ENCODE measurements at places on chromosomes 1 and 21.

DNA sequence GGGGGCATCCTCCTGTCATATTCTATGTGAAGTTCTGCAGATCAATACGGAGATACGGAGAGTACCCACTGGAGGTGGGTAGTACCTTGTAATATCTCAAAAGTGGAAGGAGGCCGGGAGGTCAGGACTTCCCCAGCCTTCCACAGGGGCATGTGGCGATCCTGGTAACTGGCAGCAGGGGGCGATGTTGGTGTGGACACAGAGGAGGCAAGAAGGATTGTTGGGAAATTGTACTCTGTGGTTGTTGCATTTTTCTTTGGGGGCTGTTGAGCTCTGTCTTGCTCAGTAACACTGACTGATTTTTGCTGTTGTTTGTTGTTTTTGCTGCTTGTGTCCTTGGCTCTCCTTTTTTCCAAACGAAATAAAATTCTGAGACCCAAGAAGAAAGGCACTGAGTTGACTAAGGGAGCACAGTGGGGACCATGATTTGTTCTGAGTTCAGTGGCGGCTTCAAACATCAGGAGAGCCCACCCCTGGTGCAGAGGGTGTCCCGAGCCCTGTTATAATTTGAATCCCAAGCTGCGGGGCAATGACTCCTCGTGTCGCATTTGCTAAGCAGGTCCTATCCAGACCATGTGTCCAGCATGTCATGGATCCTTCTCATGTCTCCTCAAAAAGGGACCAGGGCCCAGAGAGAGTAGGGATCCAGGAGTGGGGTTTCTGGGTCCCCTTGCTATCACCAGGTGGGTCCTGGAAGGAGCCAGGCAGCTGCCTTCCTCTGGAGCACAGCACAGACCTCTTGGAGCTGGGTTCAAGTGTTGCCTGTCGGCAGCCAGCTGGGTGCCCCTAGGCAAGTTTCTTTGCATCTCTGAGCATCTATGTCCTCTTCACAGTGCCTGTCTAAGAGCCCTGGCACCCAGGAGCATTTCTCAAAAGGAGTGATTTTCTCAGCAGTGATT lies 22.8 kb downstream of the LHX4 start:
- DNase-seq, result peak; percentile 32

- DNase-seq, result no peak
Observed at GRCh38 chr1:160818207-160818937, 22.4 kb downstream of the LY9 start.

GRCh38 chr21:33265664-33266049 lies 510 bp upstream of the IL10RB start:
- DNase-seq, result no peak

DNA sequence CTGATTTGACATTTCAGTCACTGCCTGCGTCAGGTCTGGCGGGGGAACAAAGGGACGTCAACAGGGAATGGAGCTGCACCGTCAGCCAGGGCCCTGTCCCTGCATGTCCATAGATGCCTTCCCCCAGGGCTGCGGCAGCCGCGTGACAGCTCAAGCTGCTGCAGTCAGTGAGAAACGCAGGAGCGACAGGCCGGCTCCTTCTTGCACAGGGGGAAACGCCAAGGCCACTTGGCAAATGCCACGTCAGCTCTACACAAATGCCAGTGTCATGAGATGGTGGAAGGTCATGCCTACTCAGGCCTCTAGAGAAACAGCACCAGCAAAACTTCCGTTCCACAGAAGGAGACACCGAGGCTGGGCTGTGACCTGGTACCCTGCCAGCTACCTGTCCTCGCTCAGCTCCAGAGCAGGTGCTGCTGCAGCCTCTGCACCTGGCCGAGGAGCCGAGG lies 37.7 kb downstream of the SYF2 start:
- no peak for DNase-seq

DNA sequence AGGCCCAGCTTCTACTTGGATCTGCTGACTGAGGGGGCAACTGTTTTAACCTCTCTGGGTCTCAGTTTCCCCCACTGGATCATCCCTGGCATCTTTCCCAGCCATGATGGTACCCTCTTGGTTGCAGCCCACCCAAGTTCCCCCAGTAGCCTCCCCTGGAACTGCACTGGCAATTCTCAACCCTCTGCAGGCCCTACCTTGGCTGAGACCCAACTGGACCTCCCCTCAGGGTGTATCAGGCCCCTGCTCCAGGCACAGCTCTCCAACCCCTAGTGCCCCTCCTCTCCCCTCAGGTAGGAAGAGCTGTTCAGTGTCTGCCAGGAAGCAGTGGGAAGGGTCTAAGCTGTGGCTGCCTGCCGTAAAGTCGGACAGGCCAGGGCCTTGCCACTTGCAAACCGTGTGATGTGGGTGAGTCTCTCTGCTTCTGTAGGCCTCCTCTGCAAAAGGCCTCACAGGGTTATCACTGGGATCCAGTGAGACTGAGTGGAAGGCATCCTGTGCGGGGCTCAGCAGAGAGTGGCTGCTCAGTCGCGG lies 32.1 kb downstream of the RHBG start:
- DNase-seq, result no peak

DNA sequence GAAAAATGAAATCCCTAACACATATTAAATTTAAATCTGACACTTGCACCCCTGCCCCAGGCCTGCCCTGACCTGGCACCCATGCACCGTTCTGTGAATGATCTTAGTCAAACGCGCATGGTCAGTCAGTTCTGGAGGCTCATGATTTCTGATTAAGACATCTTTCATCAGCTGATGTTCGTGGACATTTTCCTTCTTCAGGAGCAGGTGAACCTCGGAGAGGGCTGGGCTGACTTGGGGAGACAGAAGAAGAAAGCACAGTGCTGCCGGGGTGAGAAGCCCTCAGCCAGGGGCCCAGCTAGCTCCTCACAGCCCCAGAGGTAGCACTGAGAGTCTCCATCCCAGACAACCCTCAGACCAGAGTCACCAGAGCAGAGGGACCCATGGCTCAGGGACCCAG lies 134.5 kb upstream of the AJAP1 start:
- no peak for DNase-seq

DNA sequence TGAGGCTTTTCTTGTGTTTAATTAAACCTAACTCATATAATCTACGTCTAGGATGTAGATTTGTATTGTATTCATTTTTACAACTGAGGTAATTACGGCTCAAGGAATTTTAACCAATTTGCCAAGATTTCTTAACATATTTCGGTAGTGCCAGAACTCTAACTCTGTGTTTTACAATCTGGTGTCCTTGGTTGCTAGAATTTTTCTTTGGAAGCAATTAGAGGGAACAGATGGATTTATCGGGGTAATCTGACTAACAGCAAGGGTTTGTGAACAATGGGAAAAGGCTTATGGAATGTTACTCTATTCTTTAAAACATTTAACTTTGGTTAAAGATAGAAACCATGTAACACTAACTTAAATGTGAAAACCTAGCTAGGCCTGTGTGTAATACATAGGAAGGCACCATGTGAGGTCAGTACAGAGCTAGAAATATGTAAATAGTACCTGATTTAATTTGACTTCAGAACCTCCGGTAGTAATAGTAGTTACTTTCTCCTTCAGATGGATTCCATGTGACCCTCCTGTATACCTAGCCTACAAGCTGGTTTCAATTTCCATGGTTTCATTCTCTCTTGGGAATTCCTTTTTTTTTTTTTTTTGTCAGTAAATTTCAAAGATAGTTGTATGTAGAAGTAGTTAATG lies 1.2 kb downstream of the MTF2 start:
- no peak for DNase-seq

DNA sequence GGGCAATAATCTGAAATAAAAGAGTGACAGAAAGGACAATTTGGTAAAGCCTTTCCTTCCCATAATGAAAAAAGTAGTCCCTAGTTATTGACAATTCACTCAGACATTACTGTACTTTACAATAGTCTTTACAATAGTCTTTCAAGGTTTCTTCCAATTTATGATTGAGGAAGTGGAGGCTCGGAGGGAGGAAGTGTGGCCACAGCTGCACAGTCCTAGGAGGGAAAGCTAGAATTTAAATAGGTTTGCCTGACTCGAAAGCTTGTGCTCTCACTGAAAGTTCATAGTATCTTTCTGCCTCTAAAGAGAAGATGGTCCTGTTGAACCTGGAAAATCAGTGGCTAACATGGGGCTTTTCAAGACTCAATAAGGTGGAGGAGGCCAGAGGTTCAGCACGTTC lies 203.2 kb downstream of the SDCCAG8 start:
- DNase-seq, result no peak

DNA sequence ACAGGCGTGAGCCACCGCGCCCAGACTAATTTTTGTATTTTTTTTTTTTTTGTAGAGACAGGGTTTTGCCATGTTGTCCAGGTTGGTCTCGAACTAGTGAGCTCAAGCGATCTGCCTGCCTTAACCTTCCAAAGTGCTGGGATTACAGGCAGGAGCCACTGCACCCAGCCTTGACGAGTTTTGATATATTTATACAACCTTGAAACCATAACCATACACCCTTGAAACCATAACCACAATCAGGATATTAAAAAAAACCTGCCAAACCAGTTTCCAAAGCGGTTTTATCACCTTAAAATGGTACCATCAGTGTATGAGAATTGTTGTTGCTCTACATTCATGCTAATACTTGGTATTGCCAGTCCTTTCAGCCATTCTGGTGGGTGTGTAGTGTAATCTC lies 3.7 kb upstream of the PHACTR4 start:
- DNase-seq, result no peak

DNA sequence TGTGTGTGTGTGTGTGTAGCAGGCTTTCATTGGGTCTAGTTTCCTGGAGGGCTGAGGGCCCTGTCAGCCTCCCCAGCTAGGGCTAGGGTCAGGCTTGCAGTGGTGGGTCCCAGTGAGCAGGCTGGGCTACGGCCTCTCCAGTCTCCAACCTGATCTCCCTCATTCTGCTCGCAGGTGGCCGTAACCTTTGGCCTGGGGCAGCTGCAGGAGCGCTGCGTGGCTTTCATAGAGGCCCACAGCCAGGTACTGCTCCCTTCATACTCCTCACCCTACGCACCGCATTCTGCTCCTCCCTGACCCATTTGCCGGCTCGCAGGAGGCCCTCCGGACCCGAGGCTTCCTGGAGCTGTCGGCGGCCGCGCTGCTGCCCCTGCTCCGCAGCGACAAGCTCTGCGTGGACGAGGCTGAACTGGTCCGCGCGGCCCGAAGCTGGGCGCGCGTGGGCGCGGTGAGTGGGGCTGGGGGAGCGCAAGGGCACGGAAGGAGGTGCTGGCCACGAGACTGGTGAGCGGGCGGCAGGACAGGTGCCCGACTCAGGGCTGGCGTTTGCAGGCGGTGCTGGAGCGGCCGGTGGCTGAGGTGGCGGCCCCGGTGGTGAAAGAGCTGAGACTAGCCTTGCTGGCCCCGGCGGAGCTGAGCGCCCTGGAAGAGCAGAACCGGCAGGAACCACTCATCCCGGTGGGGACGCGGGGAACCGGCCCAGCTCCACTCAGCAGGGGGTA lies 4.7 kb downstream of the BTBD19 start:
- no peak for DNase-seq

GRCh38 chr1:215905493-215906115 lies 338.5 kb downstream of the KCTD3 start:
- DNase-seq, result no peak

GRCh38 chr1:162087111-162087510 lies 17.6 kb downstream of the NOS1AP start:
- DNase-seq, result no peak

DNA sequence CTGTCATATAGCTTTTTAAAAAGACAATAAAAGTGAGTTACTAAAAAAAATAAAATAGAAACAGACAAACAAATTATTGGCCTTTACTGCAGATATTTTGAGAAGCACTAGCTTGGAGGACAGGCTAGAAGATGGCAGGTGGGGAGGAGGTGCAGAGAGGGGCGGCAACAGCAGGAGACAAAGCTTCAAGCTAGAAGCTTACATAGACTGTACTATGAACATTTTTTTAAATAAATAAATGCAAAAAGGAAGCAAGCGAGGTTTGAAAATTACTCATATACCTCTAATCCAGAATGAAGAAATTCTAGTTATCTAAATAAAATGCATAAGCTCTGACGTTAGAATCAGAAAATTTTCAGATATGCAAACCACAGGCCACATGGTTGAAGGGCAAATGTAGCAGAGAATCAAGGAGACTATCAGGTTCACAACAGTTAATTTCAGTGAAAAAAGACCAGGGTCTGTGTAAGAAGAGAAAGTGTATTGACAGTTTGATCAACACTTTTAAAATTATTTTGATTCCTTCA lies 54.9 kb downstream of the NRIP1 start:
- DNase-seq, result no peak

GRCh38 chr1:180299479-180300221 lies 69.6 kb downstream of the LHX4 start:
- DNase-seq, result no peak

DNA sequence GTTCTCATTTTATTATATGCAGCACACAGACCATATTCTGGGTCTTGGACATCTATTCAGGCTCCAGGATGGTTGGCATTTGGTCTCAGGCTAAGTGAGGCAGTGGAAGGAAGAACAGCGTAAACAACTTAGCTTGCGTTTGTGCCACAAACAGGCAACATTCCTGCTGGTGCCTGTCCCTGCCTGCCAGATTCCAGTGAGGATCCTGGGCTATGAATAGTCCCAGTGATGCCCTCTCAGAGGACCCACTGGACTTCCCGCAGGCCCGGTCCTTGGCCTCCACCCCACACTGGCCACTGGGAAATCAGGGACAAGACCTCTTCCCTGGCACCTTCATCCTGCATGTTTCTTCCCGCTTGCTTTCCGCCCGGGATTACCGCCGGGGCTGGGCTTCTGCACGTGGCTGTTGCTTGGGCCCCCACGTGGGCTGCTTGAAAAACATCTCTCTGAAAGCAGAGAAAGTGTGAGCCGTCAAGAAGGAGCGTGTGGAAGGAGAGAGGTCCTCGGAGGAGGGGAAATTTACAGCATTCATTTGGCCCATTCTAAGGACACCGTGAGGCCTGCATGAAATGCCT lies 145.1 kb upstream of the WNT4 start:
- DNase-seq, result no peak

GRCh38 chr1:41846625-41847405 lies 71.9 kb downstream of the HIVEP3 start:
- DNase-seq, result no peak

- DNase-seq, result no peak
Observed at GRCh38 chr1:201108614-201109013, 3.6 kb downstream of the CACNA1S start.

GRCh38 chr1:228655796-228656394 lies 79.4 kb upstream of the RHOU start:
- no peak for DNase-seq

DNA sequence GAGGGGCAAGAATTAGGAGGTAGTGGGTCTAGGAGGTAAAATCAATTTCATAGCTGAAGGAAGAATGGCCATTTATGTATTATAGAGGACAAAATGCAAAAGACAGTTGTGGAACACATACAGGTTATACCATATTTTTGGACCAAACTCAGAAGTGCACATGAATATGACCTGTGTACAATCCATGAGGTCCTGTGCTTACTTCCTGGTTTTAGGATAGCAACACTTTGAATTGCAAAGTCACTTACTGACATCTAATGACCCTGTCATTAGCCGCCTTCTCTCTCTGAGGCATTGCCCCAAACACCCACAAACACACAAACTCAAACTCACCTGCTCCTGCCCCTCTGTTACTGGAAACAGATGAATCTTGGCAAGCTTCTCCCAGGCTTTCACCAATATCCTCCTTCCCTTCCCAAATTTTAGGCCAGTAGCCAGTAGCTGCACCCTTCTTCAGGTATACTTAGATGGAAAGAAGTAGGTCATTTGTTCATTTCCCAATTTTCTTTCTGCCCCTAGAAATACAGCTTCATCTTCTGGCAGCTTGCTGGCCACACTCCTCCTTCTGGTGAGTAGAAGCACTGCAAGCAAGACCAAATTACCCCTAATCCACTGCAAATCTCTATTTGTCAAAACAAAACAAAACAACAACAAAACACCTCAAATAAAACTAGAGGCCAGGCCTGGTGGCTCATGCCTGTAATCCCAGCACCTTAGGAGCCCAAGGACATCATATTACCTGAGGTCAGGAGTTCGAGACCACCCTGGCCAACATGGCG lies 13.7 kb upstream of the RPL5 start:
- no peak for DNase-seq

- DNase-seq, result no peak
Observed at GRCh38 chr1:223708001-223708359, 4.4 kb upstream of the CAPN2 start.
